Left kidney (tissue), 8 donors: ENCODE measurements at places on chromosomes 2 and 18. TPM values are rescaled to one million over a fixed set of nuclear protein-coding genes. Genes with fewer than 3 reads are reported as not detected.

The PTRHD1 gene
- polyA plus RNA-seq, result 33.7 TPM

The ZNF521 gene
- 42.2 TPM for polyA plus RNA-seq

DNA sequence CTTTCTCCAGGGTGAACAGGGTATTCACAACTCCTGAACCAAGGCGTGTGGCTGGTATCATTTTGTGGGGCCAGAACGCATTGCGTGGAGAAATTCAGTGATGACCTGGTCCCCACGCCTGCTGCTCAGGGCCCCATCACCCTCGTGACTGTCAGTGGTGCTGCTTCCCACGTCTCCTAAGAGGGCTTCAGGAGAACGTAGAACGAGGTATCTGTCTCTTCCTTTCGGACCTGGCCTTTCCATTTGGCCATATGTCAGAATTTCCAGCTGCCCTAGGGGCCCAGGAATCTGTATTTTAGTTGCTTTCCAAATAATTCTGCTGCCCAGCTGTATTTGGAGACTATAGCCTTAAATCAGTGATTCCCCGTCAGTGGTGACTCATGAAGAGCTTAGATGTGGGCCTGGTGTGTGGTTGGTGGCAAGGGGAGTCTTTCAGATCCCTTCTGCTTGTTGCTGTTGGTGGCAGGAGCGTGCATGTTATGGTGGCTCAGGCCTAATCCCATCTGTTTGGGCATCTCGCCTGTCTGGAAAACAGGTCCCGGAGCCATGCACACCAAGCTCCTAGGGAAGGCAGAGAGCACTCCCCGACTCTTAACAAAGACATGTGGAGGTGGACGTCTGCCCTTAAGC is 56.4 kb downstream of the NPAS2 start:
- DNase-seq, result no peak

DNA sequence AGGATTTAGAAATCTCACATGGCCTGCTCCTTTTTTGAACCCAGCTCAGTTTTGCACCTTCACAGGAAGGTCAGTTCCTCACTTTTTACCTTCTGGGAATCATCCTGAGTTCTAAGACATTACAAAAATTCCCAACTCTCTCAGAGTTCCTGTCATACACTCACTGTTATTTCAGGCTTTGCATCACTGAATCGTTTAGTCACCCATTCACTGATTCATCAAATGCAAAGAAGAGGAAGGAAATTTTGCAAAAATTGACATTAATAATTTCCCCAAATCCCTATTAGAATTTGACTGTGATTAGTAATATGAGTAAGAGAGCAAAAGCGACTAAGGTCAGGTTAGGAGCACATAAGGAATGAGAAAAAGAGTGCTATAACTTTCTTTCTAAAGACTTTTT is 197.5 kb downstream of the PDE1A start:
- no peak for DNase-seq

GRCh38 chr18:59701272-59701671 is 4.0 kb upstream of the CCBE1 start:
- DNase-seq, result no peak

GRCh38 chr2:236871500-236872001 is 214.1 kb upstream of the COPS8 start:
- DNase-seq, result no peak

- DNase-seq, result no peak
These were observed 117.5 kb downstream of the EPHA4 start for GRCh38 chr2:221454459-221455105.

GRCh38 chr2:118490330-118490729 is 357.1 kb downstream of the EN1 start:
- no peak for DNase-seq

GRCh38 chr18:79208906-79209305 is 139.7 kb downstream of the ATP9B start:
- DNase-seq, result no peak

DNA sequence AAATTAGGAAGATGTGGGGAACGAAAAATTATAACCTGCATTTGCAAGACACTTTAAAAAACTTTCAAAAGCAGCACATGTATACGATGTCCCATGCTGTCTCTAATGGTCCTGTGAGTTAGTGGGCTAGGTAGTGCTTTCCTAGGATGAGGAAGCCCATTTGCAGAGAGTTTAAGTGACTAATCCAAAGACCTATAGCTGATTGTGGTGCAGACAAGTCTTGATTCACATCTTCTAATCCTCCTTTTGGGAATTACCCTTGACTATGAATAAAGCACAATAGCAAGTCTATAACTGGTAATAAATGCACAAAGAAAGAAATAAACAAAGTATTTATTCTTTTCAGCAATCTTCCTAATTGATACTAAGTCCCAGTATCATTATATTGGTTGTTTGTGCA is 234.6 kb upstream of the FANCL start:
- no peak for DNase-seq

DNA sequence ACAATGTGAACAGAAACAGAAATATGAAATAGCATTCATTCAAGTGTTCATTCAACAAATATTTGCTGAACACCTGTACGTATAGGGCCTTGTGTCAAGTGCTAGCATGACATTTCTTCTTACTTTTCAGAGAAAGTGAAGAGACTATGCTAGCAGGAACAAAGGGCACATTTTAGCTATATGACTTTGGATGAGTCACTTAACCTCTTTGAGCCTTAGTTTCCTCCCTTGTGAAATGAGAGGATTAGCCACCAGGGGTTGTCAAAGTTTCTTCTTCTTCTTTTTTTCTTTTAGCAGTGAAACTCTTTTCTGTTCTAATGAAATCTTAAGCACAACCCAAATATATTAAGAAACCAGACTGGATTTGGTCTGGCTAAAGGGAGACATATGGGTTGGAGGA is 53.1 kb downstream of the FIGN start:
- no peak for DNase-seq

GRCh38 chr2:83282841-83283240 is 1176.2 kb downstream of the SUCLG1 start:
- DNase-seq, result no peak

- DNase-seq, result no peak
These were observed 10.6 kb upstream of the MOCOS start for GRCh38 chr18:36176711-36177110.
